ENCODE measurements at places on chromosomes 5 and 9.

GRCh38 chr5:168317521-168318147 is 26.2 kb downstream of the WWC1 start:
- peak; percentile 64 for DNase-seq

DNA sequence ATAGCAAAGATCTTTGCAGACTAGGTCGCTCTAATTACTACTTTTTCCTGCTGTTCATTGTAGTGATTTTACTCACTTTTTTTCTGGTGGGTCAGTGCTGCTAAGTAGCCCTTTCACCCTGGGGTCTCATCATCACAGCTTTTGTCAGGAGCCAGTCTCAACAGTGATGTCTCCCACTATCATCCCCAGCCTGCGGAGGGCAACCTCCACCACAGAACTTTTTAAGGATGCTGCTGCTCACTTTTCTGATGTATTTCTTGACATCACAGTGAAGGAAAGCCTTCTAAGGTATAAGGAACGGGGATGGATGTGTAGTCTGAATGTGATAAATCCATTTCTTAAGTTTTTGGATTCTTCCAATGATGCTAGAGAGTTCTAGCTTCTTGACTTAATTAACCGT is 242.5 kb upstream of the RIOK2 start:
- DNase-seq: no peak

DNA sequence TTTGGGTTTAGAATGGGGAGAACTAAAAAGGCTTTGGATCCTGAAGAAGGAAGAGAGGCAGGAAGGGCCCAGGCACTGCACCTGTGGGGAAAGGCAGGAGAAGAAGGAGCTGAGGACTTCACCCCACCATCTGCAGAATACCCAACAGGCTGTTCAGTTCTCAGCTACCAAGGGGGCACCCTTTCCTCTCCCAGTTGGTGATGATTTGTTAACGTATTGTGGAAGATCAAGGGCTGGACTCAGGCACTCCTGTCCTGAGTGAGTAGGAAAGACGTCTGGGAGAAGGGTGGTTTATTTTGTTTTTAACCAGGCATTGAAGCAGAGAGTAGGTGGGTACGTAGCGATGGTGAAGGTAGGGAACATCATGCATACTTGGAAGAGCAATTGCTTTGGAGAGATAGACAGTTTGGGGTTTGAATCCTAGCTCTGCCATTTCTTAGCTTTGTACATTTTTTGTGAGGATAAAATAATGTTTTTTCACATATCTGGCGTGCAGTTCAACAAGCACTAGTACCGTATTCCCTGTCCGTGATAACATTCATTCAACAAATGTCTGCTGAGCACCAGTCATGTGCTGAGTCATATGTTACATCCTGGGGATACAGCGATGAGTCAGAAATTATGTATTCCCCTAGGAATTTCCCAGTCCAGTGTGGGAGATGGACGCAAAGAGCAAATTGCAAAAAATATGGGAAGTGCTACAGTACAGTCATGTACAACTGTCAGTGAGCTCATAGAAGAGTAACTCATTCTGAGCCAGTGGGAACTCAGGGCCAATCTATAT is 2.1 kb downstream of the MSANTD3 start:
- peak; percentile 98 for DNase-seq

DNA sequence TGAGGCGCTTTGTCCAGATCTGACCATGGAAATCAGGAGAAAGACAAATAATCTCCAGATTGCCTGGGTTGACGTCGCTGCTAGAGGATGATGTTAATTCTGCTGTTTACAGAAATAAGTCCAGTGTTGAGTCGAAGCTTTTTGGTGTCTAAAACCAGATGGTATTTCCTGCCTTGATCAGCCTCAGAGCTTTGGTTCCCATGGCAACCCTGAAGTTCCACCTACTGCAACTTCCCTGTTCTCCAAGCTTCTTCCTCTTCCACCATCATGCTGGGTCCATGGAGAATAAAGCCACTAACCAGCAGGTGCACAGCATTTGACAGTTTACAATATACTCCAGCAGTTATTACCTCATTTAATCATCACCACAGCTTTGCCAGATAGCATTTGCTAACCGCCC is 18.0 kb upstream of the GABBR2 start:
- DNase-seq: peak; percentile 31

- DNase-seq: peak; percentile 78
Measured at GRCh38 chr5:150138551-150139265, 16.9 kb downstream of the PDGFRB start.

- DNase-seq: no peak
Measured at GRCh38 chr5:71697967-71698366, 21.1 kb upstream of the CARTPT start.

GRCh38 chr5:126460977-126461376 is 37.8 kb downstream of the GRAMD2B start:
- DNase-seq: no peak

GRCh38 chr9:70398145-70398556 is 16.3 kb downstream of the KLF9 start:
- DNase-seq: no peak

Measured in fibroblast of gingiva (primary cell).